Suppressor macrophage treated with lipopolysaccharide for 1 hour (primary cell): ENCODE measurements at places on chromosomes 5 and 9.

- no peak for DNase-seq
Measured at GRCh38 chr5:3120028-3120427, 368.6 kb upstream of the IRX2 start.

GRCh38 chr5:145598983-145599382 is 236.2 kb downstream of the PRELID2 start:
- no peak for DNase-seq

GRCh38 chr5:32202394-32202793 is 28.3 kb upstream of the GOLPH3 start:
- DNase-seq: peak; percentile 27

DNA sequence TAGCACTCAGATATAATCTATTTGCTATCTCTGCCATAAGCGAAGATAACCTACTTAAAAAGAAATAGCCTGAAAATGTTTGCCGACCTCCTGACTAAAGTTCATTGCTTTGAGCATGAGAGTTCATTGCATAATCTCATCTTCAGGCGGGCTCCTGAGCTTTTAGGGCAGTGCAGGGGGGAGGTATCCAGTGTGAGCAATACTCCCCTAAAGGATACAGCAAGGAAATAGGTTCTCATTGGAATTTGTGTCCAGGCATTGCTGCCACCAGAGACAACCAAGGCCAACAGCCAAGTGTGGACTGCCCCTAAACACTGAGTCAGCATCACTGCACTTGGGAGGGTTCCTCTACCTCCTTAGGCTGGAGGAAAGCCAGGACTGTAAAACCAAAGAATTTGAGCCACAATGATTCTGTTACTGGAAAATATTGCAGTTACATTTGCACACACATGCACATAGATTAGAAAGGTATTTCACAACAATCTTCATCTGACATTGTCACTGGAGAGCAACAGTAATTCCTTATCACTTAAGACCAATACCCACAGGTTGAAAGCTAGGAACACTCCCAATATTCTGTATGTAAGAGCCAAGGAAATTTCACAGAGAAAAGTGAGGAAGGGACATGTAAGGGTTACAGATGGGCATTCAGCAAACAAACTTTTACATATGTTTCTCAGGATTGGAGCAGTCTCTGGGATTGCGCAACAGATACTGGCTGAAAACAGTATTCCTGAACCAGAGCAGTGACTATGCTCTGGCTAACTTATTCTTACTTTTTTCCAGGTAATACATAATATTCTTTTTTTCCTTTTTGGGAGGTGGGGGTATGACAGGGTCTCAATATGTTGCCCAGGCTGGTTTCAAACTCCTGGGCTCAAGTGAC is 98.6 kb upstream of the TLE1 start:
- no peak for DNase-seq

DNA sequence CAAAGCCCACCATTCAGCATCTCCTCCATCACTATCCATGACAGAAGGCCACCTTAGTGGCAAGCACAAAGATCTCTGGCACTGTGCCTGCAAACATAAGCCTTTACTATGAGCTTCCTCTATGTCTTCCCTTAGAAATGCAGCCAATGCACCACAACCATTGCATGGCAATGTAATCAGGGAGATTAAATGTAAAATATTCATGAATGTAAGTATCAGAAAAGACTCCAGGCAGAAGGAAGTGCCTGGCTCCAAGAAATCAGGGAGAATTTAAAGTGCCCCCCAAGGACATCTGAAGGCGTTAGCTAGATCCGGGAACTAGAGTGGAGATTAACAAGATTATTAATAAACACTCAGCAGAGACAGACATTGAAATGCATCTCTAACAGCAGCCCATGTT is 32.5 kb upstream of the MYORG start:
- DNase-seq: no peak

DNA sequence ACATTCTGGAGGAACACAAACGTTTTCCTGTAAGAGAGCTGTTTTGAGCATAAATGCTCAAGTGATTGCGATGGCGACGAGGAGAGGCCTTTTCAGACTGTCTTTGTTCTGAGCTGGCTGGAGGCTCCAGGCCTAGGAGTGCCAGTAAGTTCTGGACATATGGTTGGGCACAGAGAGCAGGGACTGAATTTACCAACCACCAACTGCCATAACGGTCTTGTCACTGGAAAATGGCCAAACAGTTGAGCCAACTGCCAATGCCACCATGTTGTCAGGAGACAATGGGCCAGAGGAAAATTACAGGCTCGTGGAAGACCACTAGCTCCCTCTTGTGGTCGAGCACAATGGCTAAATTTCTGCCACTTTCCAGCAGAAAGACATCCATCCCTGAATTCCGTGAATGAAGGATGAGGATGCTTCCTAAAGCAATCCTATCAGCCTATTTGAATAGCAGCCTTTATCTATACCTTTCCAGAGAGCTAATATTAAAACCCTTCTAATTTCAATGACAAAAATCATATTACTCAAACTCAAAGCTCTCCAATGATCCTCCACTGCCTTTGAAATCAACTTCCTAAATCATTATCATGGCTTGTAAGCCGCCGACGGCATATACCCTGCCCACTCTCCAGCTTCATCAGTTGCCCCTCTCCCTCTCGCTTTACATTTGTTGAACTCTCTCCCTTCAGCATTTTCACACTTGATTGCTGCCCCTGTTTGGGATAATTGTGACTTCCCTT is 66.9 kb upstream of the GLIS3 start:
- peak; percentile 65 for DNase-seq

GRCh38 chr9:20563917-20564316 is 58.4 kb downstream of the MLLT3 start:
- no peak for DNase-seq

- DNase-seq: peak; percentile 46
Measured at GRCh38 chr9:27367175-27367798, 70.3 kb upstream of the EQTN start.

GRCh38 chr5:51389577-51390463 is 6.6 kb downstream of the ISL1 start:
- DNase-seq: no peak

DNA sequence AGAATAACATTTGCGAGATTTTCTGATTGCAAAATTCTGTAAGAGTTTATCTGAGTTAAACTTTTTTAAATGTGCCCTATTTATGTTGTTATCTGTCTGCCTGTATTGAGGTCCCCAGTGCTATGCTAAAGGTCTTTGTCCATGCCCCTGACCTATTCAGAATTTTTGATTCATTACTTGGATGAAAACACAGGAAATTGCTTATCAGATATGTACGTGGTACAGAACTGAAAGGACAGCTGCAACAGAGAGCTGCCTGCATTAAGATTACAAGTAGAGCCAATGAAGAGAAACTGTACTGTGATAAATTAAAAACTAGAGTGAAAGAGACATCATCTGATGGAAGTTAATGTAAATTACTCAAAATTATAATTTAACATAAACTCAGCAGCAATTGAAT is 408.8 kb downstream of the ADGRV1 start:
- no peak for DNase-seq

DNA sequence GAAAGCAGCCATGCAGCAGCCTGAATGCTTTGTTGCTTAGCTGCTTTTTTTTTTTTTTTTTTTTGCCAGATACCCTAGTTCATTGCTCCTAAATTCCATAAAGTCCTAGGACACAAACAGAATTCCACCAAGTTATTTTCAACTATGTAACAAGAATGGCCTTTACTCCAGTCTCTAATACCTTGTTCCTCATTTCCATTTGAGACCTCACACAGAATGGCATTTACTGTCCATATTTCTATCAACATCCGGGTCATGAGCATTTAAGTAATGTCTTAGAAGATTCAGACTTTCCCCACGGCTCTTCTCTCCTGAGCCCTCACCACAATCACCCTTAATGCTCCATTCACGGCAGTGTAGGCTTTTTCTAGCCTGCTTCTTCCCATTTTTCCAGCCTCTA is 31.7 kb upstream of the FBXW11 start:
- DNase-seq: no peak

- no peak for DNase-seq
Measured at GRCh38 chr5:151036556-151036955, 16.2 kb downstream of the GPX3 start.

GRCh38 chr9:137237759-137238726 is 3.0 kb upstream of the TUBB4B start:
- no peak for DNase-seq

- peak; percentile 36 for DNase-seq
Measured at GRCh38 chr9:32906213-32906612, 95.2 kb downstream of the APTX start.

- DNase-seq: no peak
Measured at GRCh38 chr9:96009690-96010472, 134.4 kb downstream of the ERCC6L2 start.

DNA sequence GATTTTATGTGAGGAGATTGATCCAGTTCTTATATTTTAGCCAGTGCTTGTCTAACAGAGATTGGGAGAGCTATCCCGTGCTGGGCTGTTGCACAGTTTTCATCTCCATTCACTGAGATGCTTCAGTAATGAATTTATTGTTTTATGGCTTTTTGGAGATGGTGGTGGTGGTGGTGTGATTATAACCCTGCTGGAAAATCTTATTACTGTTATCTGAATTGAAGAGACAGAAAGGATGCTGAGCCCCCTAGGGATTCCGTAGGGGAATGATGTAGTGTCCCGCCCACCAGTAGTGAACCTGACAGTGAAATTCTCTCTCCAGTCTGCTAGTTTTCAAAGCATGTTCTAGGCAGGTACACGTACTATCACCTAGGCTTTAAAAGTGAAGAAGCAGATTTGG is 1.9 kb downstream of the RAI14 start:
- DNase-seq: no peak

GRCh38 chr5:91224969-91225368 is 158.1 kb downstream of the ARRDC3 start:
- no peak for DNase-seq

DNA sequence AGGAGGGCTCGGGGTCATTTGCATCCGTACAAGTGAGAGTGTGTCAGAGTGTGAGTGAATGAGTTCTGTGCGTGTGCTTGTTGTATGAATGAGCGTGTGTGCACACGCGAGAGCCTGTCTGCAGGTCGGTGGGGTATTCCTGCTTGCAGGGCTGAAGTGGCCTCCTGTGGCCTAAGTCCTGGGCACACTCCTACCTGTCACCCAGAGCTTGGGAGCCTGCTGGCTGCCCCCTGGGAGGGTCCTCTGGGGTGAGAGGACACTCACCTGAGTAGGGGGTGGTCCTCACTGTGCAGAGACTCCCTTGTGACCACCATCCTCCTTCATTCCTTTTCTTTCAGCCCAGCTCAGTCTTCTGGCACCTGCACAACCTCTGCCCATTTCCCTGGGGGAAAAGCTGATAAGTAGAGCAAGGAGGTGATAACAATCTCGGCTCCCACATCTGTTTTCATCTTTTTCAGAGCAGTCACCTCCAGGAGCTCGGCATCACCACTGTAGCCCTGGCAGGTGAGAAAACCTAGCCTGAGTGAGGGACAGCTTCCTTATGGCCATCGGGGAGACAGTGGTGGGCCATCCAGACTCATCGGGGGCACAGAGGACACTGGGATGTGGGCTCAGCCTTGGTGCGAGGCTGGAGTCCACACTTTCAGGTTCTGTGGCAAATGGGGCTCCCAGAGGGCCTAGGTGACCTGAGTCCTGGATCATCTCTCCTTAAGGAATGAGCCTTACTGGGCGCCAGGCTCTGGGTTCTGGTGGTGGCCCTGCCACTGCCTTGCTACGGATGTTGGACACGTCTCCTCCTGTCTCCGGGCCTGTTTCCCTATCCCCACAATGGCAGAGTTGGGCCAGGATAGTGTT is 38.7 kb upstream of the SYNPO start:
- no peak for DNase-seq

- DNase-seq: no peak
Measured at GRCh38 chr5:12258549-12258948, 354.3 kb upstream of the CTNND2 start.

DNA sequence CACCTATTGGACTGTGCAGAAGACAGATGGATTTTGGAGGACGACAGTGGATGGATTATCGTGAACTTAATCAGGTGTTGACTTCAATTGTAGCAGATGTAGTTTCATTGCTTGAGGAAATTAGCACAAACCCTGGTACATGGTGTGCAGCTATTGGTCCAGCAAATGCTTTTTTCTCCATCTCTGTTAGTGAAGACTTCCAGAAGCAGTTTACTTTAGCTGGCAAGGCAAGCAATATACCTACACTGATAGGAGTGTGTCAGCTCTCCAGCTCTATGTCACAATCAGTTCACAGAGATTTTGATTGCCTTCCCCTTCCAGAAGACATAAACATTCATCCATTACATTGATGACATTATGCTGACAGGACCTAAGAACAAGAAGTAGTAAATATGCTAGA is 35.7 kb upstream of the ROR2 start:
- DNase-seq: no peak

- DNase-seq: no peak
Measured at GRCh38 chr9:13919401-13919800, 394.5 kb downstream of the NFIB start.

DNA sequence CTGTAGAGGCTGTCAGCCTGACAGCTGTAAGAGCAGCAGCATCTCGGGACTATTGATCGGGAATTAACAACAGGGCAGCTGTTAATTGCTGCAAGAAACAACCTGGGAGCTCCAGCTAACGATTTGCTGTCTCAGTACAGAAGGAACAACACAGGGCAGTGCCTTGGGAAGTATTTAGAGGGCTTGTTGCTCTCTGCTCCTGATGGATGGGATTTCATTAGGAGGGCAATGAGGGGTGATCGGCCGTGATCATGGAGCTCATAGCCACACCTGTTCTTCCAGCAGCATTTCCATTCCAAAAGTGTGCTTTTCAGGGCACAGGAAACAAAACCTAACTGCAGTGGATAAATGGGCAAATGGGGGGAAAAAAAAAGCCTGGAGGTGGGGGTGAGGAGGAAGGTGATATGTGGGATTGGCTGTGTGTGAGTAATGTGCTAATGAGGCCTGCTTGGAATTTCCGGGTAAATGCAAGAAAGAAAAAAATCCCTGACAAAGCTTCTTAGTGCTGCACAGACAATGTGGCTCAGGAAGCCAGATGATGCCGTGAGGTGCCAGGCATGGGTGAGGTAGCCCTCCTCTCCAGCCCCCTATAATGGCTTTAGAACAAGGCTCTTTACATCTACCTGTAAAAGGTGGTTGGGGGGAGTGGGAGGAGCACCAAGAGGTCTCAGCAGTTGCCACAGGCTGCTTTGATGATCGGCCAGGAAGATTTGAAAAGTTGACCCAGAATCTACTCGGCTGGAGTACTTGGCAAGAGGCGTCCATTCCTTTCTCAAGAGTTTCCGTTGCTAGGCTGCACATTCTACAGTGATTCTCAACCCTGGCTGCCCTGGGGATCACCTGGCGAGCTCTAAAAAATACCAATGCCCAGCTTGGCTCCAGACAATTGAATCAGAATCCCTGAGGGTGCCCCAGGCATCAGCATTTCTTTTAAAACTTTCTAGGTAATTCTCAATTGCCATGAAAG is 139.5 kb upstream of the KLF9 start:
- peak; percentile 67 for DNase-seq

DNA sequence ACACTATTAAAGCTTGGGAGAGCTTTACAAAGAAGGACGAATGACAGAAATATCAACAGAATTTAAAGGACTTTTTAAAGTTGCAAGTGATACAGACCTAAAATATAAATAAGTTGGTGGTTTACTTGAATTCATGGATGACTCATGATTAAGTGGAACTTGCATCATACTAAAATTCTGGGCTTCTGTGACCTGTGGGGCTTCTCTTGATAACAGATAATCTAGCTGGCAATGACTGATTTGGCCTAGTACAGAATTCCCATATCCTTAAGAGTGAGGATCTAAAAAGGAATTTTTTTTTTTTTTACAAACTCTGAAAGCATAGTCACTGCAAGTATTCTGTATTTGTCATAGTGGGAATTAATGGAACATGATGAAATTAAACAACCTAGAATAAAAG is 543.7 kb upstream of the SGCD start:
- no peak for DNase-seq
